Neuronal stem cell (in vitro differentiated cells): ENCODE measurements at places on chromosomes 12 and 14.

GRCh38 chr14:23430016-23430722, 5.3 kb downstream of the MYH7 start:
- DNase-seq: no peak

- DNase-seq: no peak
Measured at GRCh38 chr14:105894125-105894977, 368.0 kb downstream of the TMEM121 start.

- DNase-seq: no peak
Measured at GRCh38 chr12:122721057-122721545, 4.5 kb upstream of the HCAR3 start.

DNA sequence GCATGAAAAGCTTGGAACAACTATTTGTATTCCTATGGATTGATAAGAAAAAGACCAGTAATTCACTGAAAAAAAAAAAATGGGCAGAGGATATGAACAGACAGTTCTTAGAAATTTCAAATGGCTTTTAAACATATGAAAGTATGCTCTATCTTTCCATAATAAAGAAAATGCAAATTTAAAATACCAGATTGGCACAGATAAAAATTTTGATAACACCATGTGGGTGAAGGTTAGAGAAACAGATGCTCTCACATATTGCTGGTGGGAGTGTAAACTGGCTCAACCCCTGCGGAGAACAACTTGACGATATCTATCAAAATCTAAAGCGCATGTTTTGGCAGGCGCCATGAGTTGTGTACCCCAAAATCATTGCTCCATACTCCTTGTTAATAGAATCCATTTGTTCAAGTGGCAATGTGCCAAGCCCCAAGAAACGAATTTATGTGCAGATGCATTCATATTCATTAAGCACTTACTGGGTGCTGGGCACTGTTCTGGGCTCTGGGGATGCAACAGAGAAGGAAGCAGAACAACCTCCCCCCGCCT, 29.5 kb upstream of the TMPO start:
- DNase-seq: no peak

GRCh38 chr12:7497661-7498060, 5.9 kb downstream of the CD163 start:
- no peak for DNase-seq

GRCh38 chr14:73462815-73463214, 4.5 kb upstream of the NUMB start:
- no peak for DNase-seq

DNA sequence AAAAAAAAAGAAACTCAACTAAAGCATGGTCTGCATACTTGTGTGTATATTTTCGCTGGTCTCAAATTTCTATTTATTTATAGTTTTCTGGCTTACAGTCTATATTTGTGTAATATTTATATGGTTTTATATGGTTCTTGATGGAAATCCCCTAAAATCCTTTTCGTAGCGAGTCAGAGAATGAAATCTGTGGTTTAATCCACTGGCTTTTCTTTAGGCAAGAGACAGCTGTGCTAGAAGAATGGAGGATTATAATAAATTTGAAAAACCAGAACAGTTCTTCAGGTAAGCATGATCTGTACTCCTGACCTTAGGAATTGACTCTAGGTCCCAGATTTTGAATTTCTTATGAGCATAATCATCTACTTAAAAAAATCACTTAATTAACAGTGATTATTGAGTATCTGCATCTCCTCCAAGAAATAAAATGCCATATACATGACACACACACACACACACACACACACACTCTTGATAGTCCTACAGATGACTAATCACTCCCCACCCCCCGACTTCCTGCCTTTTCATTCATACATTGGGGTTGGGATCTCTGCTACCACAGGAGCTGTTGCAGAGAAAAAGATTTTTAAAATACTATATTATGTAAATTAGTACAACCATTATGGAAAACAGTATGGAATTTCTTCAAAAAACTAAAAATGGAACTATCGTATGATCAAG, 113.4 kb downstream of the CRADD start:
- DNase-seq: no peak

DNA sequence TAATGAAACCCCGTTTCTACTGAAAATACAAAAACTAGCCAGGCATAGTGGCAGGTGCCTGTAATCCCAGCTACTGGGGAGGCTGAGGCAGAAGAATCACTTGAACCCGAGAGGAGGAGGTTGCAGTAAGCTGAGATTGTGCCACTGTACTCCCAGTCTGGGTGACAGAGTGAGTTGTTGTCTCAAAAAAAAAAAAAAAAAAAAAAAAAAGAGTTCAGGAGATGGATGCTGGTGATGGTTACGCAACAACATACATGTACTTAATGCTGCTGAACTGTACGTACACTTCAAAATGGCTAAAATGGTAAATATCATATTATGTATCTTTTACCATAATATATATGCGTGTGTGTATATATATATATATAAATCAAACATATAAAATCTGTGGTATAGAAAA, 29.0 kb downstream of the ACTN1 start:
- DNase-seq: no peak

DNA sequence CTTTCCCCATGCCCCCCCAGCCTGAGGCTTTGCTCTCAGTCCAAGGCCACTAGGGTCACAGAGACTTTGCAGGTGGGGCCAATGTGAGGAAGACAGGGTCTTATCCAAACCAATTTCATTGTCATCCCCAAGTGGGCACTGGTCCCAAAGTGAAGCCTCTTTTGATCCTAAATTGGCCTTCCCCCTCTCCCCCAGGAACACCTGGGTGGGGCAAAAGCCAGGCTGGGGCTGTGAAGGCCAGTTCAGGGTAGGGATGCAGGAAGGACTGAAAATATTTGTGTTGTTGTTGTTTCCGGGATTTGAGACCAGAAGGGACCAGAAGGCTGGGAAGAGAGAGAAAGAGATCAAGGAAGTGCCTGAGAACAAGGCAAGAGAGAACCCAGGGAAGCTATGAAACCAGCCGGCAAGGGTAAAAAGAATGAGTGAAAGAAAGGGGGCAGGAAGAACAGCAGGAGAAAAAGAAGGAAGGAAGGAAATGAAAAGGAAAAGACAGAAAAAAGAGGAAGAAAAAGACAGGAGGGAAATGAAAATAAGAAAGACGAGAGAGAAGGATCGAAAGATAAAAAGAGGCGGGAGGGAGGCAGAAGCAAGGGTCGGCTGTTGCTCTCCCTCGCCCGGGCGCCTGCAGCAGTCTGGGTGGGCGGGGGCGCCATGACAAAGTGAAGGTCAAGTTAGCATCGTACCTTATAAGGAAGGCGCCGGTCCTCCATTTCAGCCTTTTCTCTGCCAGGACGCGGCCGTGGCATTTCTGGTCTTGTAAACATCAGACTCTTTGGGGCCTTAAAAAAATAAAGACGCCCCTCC, 7.4 kb upstream of the HOXC11 start:
- no peak for DNase-seq

DNA sequence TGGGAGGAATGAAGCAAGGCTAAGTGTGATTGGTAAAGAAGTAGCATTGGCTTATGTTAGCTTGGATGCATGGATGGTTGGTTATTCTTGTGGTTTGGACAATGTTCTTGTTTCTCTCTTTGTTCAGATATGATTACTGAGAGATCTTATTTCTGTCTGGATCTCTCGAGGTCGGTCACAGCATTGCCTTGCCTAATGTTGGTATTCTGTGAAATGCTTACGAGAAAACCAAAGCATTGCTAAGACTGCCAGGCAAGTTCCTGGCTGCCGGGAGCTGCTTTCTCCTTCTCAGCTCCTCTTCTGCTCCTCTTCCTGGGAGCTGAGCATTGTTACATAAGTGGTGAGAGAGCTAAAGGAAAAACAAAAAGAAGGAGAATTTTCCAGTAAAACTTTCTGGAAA, 7.4 kb upstream of the RND1 start:
- no peak for DNase-seq

GRCh38 chr12:124341645-124342069, 46.8 kb downstream of the RFLNA start:
- no peak for DNase-seq

DNA sequence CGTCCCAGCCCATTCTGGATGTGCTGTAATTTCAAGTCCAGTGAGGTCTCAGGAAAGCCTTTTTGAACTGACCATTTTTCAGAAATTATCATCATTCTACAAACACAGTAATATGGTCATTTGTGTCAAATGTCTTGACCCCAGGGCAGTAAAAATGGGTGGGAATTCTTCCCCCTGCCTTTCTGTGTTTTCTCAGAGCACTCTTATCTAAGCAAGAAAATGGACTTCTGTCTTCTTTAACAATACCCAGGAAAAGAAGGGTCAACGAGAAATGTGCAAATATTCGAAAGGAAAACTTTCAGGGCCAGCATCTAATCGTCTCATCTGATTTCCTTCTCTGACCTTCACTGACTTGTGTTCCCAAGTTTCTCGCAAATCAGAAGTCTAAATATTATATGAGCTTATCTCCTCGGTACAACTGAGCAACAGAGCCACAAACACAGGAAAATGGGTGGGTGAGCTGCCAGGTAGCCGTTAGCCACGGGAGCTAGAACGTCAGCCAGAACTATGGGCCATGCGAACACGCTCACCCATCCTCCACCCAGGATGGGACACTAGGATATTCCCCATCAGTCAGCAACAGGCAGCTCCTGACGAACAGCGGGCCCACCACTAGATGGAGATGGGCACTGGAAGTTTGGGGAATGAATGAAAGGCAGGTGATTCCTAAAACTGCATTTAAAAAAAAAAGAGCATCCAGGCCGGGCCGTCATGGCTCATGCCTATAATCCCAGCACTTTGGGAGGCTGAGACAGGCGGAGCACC, 57.1 kb downstream of the VWF start:
- no peak for DNase-seq

DNA sequence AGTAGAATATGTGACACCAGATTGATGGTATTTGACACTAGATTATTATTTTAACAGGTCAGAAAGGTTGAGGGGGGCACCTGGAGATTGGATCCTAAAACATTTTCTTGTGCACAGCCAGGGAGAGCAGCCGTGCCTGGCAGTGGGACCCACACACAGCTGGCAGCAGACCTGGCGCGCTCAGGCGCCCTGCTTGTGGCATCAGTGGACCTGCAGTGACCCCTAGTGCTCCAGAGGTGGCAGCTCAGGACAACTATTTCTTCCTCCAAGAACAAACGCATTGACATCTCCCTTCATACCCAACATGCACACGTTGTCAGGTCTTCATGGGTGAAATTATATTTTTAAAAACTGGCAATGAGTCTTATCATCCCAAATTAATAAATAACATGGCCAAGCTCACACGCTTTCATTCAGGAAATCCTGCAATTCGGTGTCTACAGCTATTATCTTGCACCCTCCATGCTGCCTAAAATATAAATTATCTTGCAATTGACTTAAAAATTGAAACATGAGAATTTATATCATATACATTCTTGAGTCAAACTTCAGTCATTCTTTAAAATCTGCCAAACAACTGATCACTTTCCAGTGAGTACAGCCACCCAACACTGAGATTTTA, 7.7 kb upstream of the TMEM132D start:
- DNase-seq: peak; percentile 43

DNA sequence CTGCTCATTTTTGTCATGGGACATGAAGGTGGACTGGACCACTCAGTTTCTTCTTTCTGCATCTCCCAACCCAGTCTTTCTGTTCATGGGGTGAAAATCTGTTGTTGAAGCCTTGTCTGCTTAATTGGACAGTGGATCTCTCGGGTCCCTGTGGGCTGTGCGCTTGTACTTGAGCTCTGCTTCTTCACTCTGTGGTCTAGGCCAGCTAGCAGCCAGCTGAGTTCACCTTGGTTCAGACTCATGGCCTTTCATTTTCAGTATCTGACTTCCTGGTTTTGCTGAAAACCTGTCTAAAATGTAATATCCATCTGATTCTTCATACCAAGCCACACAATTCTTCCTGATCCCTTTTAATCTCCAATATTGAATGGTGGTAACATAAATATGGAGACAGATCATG, 117.2 kb downstream of the LRRK2 start:
- no peak for DNase-seq

DNA sequence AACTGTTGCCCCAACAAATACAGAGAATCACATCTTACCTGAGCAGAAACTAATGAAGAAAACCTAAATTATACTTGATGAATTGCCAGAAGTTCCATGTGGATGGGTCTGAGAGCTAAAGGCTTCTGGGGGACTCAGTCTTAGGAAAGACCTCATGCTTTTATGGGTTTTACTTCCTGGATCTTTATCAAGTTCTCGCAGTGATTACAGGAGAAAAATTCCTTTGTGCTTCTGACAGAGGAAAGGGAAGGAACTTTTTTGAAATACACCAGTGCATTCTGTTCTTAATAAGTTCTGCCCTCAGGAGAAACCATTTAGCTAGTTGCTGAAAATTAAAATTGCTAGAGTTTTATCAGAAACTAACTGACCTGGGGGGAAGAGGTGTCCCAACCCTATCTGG, 203.9 kb upstream of the KITLG start:
- no peak for DNase-seq

- no peak for DNase-seq
Measured at GRCh38 chr14:68772761-68773381, 20.0 kb downstream of the ZFP36L1 start.

DNA sequence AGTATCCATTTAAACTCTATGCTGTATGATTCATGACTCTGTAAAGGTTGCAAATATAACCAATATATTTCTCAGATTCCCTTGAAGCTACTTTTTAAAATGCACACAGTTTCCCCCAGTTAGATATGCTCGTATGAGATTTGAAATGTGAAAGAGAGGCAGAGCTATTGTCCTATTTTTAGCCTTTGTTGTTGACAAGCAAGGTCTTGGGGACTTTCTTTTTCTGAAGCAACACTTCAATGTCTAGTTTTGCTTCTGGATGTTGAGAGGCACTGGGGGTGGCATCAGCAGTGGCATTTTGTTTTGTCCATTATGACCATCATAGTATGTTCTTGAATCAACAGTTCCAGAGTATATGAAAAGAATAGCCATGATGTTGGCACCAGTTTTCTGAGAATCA, 63.4 kb downstream of the ASCL1 start:
- DNase-seq: no peak

DNA sequence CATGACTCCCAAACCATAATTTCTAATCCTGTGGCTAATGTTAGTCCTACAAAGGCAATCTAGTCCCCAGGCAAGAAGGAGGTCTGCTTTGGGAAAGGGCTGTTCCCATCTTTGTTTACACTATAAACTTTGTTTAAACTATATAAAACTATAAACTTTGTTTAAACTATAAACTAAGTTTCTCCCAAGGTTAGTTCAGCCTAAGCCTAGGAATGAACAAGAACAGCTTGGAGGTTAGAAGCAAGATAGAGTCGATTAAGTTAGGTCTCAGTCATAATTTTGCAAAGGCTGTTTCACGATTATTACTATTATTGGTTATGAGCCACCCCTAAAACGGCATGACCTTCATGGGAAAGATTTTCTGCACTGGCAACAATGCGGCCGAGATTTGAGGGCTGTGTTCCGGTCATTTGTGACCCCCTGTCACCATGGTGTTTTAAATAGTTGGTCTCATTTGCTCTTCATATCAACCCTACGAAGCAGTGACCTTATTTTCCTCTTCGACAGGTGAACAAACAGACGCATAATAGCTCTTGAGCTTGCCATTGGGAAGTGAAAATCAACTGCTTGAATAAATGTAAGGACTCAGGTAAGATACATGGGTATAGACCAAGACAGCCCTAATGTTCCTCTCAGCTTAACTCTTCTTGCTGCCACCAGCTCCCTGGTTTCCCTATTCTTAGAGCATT, 322.6 kb upstream of the TMEM132C start:
- no peak for DNase-seq

GRCh38 chr12:115504306-115505290, 772.9 kb downstream of the MED13L start:
- DNase-seq: no peak

- DNase-seq: no peak
Measured at GRCh38 chr12:25558586-25558985, 5.5 kb upstream of the LMNTD1 start.

- DNase-seq: peak; percentile 54
Measured at GRCh38 chr12:102885043-102885932, 31.8 kb downstream of the PAH start.
